NCI-H1417 (cell line): ENCODE measurements at places on chromosomes 7 and 10.
A peak's percentile ranks its signal among the peaks of the same experiment; 100 is the strongest.

DNA sequence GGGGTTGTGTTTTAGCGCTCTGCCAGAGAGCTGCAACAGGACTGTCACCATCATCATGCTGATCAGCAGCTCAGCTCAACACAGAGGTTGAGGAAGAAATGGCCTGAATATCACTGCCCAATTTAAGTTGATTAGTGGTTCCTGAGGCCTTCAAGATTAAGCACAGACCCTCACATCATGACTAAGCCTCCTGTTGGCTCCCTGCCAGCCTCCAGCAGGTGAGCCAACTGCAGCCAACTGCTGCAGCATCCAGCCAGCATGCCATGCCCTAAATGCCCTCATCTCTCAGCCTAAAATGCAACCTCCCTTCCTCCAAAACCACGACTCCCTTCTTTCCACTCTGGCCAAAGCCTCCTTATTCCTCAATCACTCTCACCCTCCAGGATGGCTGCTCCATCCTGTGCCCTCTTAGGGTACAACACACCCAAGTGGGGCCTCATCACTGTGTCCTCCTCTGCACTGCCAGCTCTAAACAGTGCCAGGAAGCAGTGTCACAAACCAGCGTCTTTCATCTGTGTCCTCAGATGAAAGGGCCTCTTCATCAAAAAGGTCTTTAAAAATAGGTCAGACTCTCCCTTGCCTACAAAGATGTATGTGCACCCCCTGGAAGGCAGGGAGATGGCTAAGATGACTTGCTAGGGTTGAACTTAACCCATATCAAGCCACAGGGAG, 259.3 kb downstream of the ZEB1 start:
- DNase-seq = no peak

GRCh38 chr10:2340831-2341647, 603.7 kb upstream of the ADARB2 start:
- no peak for DNase-seq

GRCh38 chr7:36906956-36907635, 182.8 kb upstream of the AOAH start:
- peak; percentile 34 for DNase-seq

- no peak for DNase-seq
These were observed 224.3 kb upstream of the IGFBP3 start for GRCh38 chr7:46145412-46145811.

- DNase-seq = peak; percentile 13
These were observed 1.5 kb downstream of the BZW2 start for GRCh38 chr7:16647435-16647960.

GRCh38 chr7:92833766-92834506, 2.4 kb downstream of the CDK6 start:
- peak; percentile 89 for DNase-seq

DNA sequence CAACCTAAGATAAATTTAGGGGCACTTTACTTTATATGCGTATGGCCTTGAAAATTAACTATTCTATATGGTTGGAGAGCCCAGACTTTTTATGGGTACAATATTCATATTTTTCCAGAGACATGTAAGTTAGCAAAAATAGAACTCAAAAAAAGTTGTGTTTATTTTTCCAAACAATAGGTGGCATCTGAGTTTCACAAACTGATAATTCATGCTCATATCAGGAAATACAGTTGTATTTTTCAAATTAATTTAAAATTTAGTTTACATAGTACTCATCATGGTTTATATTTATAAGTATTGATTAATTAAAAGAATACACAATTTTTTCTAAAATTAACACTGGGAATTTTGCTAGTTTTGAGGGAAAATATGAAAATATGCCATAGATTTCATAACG, 34.6 kb downstream of the ANKRD7 start:
- no peak for DNase-seq

DNA sequence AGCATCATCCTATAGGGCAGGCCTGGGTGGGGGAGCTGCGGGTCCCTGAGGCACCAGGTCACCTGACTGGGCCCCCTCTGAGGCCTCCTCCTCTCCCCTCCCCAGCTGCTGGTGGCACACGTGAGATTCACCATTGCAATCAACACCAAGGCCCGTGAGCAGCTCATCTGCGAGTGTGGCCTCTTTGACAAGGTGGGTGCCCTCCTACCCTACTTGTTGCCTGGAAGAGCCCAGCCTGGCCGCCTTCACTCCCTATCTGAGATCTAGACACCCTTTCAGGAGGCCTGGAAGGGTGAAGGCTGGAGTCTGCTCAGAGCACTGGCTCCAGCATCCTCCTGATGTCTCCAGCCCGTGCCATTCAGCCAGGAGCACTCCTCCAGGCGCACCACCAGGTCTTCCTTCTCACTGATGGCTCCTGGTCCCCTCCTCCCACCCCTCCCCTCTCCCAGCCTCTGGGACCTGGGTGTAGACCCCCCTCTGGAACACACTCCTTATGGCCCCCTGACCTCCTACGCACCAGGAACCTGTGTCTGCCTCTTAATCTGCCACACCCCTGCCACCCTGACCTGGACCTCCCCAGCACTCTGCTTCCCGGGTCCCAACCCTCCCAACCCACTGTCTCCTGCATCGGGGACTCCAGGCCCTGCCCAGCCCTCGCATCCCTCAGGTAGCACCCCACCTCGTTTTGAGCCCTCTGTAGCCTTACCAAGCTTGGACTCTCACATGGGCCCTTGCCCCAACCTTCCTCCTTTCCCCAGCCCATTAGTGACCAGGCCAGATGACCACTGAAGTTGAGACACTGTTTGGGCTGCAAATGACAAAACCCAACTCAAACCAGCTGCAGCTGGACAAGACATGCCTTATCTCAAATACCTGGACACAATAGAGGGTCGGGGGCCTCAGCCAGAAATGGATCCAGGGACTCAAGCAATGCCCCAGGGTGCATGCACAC, 67.5 kb downstream of the ALOX5 start:
- DNase-seq = no peak

GRCh38 chr7:80940539-80941207, 21.8 kb upstream of the SEMA3C start:
- peak; percentile 29 for DNase-seq

- no peak for DNase-seq
These were observed 3.6 kb downstream of the CLDN15 start for GRCh38 chr7:101233907-101234547.

DNA sequence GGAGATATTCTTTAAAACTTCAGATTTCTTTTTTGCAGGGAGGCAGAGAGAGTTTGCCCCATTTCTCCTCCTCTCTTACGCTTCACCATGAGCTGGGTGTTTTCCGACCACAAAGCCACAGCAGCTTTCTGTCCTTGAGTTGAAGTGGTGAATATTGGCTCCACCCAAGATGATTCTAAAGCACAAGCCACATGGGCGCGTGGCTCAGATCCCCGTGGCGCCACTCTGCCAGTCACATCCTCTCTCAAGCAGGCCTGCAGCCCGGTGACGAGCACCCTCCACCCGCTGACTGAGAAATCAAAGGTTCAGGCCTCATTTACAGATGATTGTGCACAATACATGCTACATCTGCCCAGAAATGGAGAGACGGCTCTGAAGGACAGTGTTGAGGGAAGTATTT, 27.6 kb upstream of the RNF32 start:
- no peak for DNase-seq

DNA sequence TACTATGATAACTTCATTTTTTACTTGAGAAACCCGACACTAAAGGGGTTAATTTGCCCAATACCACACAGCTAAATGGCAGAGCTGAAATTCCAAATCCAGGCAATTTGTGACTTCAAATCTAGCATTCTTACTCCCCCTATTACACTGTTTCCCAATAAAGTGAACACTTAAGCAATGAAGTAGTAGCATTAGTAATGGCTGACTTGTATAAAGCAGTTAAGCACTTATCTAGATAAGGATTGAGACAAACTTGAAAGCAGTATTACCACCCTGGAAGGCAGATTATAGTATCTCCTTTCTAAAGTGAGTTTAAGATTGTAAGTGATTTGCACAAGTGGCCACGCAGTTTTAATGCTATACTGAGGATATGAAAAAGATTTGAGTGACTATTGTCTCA, 39.3 kb downstream of the WASL start:
- DNase-seq = no peak

- DNase-seq = peak; percentile 87
These were observed 566 bp downstream of the MAD1L1 start for GRCh38 chr7:2231992-2232765.

DNA sequence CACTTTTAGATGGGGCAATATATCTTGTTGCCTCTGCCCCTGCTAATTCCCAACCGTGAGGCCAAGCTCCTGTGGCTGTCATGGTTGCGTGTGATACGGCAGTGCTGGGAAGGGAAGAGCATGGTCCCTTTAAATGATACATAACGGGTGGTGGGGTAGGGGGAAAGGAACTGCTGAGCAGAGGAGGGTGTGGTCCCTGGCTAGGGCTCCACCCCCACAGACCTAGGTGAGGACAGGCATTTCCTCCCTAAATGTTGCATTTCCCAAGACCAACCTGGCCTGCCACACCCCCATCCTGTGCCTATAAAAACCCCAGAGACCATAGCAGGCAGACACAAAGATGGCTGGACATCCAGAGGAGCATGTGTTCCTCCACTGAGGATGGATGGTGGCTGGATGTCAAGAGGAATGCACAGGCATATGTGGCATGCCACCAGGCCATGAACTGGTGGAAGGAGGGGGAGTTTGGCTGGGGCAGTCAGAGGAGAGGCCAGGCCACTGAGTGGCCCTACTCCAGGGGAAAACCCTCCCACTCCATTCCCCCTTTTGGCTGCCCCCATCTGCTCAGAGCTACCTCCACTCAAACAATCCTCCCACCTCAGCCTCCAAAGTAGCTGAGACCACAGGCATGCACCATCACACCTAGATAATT, 104.0 kb downstream of the PLXDC2 start:
- DNase-seq = no peak

GRCh38 chr7:45390731-45391130, 183.4 kb upstream of the ADCY1 start:
- no peak for DNase-seq

GRCh38 chr7:129213828-129214227, 11.0 kb upstream of the AHCYL2 start:
- DNase-seq = peak; percentile 34

- DNase-seq = peak; percentile 15
These were observed 31.1 kb downstream of the PCGF5 start for GRCh38 chr10:91251430-91252056.

GRCh38 chr7:116225860-116226259, 15.5 kb downstream of the TES start:
- no peak for DNase-seq

DNA sequence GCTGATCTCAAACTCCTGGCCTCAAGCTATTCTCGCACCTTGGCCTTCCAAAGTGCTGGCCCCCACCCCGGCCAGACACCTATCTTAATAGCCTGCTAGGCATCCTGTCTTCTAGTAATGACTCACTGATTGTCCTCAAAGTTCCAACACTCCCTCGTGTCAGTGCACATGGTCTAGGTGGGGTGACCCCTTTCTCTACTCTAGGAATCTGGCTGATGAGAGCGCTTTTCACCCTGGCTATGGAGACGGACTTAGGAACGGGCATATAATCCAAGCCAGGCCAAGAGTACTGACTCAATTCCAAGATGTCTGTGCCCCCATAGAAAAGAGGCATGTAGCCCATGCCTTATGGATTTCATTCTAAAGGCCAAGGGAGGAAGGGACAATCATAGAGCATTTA, 67.0 kb downstream of the PRLHR start:
- no peak for DNase-seq

DNA sequence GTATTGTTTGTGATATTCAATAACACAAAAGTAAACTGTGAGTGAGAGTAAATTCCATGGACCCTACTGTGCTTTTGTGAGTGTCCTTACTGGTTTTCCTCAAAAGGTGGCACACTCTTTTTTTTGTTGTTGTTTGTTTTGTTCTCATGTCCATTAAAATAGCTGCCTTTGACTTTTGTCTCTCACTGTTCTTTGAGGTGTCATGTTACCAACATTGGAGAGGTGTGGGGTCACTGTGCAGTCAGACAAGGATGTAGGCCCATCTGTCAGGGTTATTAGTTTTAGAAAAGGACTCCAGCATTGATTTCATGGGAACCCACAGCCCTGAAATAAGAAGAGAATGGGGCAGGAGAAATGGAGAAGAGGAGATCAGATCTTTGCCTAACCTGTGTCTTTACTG, 383.1 kb downstream of the SORCS3 start:
- DNase-seq = peak; percentile 17

DNA sequence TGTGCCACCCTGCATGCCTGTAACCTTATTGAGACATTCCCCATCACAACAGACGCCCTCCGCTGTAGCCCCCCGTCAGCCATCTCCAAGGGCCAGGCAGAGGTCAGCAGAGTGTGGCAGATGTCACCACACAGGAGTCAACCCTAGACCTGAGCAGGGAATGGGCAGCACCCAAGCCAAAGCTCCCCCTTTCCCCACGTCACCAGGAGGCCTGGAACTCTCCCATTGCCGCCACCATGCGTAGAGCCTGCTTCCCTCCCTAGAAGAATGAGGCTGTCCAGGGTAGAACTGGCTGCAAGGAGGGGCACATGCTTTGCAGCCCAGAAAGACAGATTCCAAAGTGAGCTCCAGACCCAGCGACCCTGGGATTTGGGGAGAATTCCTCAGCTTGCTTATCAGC, 342.9 kb downstream of the TNS3 start:
- no peak for DNase-seq

DNA sequence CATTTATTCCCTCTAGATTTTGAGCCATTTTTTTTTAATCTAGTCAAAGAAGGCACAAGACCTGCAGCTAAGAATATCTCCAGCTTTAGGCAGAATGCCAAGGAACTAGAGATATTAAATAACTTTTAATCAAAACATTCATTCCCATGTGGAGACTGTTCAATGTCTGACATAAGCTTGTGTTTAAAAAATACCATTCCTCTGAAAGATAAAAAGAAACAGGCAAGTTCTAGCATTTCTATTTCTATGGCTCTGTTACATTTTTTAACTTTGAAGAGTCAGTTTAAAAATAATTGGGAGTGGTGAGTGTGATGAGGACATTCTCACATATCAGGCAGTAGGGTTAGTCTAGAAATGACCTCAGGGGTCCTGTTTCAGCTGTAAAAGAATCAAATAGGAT, 48.0 kb downstream of the RHOBTB1 start:
- no peak for DNase-seq

DNA sequence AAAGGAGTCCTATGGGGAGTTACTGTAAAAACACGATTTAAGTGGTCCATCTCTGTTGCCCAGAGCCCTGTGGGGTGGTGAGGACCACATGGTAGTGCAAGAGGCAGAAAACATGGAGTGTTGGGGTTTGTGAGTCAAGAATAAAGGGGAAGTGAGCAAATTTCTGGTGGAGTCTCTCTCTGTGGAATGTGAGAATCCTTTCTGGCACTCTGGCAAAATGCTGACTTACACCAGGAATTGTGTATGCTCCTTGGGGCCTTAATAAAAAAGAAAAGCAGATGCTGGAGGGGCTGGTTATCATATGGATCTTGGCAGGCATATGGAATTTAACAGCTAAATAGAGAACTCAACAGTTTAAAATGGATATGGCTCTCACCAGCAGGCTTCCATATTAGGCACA, 486.0 kb downstream of the TNS3 start:
- DNase-seq = no peak

DNA sequence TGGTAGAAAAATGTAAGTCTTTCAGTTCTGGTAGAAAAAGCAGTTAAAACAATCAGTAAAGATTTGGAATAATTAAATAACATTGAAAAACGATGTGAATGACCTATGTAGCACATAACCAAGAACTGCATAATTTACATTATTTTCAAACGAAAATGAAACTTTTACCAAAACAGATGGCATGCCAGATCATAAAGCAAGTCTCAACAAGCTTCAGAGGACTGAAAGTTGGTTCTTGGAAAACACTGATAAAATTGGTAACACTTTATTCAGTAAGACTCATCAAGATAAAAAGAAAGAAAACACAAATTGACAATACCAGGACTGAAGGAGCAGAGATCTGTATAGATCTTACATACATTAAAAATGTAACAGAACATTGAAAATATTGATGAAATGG, 92.8 kb downstream of the VIPR2 start:
- DNase-seq = no peak
